ENCODE measurements at places on chromosomes 5 and 9.

- DNase-seq: no peak
Observed at GRCh38 chr5:172782169-172783039, 11.4 kb upstream of the DUSP1 start.

DNA sequence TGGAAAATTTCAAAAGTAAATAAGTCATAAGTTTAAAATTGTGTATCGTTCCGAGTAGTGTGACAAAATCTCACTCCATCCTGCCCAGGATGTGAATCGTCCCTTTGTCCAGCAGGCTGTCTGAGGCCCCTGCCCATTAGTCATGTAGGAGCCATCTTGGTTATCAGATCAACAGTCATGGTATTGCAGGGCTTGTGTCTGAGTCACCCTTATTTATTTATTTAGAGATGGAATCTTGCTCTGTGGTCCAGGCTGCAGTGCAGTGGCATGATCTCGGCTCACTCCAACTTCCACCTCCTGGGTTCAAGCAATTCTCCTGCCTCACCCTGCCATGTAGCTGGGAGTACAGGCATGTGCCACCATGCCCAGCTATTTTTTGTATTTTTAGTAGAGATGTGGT, 30.2 kb downstream of the ITGA2 start:
- peak; percentile 91 for DNase-seq

DNA sequence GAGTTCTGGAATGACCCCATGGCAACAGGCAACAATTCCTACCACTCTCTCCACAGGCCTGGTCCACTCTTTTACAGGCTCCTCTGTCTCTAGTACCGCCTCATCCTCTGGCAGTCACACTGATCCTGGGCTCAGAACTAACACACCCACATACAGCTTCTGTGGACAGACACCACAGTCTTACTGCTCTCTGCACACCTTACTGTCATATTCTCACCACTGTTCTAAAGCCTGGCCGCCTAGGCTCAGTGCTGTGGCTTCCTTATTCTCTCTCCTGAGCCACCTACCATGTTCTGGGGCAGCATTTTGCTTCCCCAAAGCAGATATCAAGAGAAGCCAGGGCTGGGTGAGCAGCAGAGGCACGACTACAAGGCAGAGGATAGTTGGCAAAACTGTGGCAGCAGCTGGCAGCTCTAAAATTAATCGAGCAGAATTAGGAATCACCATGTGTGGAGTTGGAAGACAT, 14.8 kb downstream of the REEP5 start:
- no peak for DNase-seq

DNA sequence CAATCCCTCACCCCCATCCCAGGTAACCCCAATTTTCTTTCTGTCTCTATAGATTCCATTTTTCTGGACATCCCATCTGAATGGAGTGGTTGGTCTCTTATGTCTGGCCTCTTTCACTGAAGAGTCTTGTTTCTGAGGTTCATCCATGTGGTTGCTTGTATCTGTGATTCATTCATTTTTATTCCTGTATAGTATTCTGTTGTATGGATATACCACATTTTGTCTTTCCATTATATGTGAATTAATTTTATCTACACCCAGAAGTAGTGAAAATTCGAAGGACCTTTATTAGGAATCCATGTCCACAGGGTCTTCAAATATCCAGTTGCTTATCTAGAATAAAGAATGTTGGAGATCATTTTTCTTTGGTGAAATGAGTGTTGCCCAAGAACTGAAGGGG, 207.6 kb upstream of the MSX2 start:
- no peak for DNase-seq

- DNase-seq: no peak
Observed at GRCh38 chr5:122300374-122300773, 11.7 kb upstream of the SNCAIP start.

DNA sequence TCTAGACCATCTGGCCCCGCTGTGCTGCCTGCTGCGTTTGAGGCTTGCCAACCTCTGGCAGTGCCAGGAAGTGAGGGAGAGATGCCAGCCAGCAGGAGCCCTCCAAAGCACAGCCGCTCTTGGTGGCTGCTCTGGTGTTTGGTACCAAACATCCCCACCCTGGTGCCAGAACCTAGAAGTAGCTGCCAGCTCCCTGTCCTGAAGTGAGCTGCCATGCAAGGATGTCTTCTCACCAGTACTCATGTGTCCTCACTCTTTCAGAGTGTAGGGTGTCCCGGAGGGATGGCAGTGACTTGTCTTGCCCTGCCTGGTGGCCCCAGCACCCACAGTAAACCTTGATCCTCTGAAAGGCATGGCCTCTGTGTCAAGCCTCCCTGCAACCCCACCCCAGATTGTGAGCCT, 43.4 kb downstream of the AMBP start:
- no peak for DNase-seq

DNA sequence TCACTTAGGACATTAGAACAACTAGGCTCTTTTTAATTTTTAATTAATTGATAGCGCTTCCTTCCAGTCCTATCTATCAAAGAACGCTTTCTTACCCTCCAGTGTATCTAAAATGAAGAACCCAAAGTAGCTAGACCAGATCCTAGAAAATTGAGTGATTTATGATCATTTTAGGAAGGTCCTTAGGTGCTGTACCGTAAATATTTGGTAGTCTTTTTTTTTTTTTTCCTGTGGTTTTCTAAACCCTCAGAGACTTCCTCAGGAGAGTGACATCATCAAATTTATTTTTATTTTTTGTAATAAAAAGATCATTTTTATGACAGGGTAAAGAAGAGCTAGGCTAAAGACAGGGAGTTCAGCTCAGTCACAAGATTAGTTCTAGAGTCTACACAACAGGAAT, 197.4 kb downstream of the WDR70 start:
- no peak for DNase-seq

- no peak for DNase-seq
Observed at GRCh38 chr5:89723907-89724306, 685.6 kb downstream of the CETN3 start.

DNA sequence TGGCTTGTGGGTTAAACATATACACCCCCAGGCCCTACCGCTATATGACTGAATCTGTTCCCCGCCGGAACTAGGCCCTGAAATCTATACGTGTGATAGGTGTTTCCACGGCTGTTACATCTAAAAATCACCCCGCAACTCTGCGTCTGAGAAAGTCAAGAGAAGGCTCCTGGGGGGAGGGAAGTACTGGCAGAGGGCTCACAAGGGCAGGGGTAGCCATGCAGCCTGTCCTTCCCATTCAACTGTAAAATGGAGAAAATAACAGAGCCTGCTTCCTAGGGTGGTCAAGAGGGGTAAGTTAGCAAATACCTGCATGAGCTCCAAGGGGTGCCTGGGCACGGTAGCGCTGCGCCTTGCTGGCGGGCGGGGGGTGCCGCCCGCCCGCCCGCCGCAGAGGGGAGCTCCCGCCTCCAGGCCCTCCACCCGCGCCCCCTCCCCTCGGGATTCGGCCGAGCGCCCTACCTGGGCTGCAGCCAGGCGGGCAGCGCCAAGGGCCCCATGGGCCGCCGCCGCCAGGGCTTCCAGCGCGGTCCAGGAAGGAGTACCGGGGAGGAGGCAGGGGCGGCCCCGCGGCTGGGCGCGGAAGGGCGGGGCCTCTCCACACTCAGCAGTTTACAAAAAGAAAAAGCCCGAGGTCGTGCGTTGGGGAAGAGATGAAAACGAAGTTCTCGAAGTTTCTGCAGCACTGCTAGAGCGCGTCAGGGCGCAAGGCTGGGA, at the start of gene HACD4:
TSS of gene HACD4 (minus strand) at position 550 of the 717 bp plus-strand sequence. CDS start at position 500, 50 bp downstream.
- peak; percentile 13 for DNase-seq

GRCh38 chr5:143019157-143019556, 249.0 kb downstream of the ARHGAP26 start:
- no peak for DNase-seq

DNA sequence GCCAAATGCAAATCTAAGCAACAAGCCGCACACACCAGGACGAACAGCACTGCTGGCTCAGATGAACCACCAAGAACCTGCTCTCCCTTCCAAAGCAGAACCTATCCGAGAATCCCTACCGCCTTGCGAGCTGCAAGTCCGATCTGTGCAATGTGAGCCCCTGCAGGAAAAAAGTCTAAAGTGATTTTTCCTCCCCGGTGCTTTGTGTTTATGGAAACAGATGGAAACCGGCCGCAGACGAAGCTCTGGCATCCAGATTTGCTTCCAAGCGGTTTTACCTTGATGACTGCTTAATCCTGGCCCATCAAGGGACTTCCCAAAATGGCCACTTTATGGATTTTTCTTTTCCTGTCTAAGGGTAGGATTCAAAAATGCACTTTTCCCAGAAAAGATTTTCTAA, 112.5 kb downstream of the VAV2 start:
- no peak for DNase-seq

- DNase-seq: no peak
Observed at GRCh38 chr5:139762615-139763170, 32.9 kb upstream of the PSD2 start.

DNA sequence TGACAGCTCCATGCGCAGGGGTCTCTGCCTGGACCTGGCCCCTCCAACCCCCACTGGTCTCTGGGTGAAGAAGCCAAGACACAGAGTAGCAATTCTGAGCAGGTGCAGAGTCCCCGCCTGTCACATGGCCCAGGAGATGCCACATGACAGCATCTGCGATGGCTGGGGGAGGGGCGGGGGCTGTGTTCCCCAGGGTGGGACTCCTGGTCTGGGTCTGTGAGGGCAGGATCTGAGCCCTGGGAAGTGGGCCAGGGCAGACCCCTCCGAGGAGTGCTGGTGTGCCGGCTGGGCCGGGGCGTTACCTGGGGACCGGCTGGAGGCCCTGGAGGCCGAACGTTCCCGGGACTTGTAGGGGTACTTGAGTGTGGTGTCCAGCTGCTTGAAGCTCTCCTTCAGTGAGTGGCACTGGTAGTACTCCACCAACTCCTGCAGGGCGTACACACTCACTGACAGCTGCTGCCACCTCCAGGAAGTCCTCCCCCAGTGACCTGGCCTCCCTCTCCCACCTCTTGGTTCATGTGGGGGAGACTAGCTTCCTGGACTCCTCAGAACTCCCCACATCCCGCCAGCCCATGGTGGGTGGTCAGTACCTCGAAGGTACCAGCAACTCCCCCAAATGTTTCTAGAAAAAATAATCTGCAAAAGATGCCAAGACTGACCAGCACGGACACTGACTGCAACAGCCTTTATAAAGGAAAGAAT, 32.1 kb upstream of the SARDH start:
- no peak for DNase-seq

DNA sequence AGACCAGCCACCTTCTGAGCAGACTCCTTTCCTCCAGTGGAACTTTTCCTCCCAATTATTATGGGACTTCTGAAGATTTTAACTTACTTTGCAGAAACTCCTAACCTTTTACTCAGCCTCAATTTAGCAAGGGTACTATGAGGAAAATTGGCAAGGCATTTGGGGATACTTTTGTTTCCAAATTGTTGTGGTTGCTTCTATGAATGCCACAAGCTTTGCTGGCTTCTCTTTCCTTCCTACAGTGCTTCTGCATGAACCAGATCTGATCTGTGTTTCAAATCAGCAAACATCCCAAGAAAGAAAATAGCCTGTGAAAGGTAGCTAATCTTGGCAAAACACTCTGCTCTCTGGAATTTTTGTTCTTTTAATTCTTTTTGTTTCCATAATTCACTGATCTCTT, 57.3 kb upstream of the TAF11L2 start:
- DNase-seq: no peak

GRCh38 chr5:72308853-72309191, 11.2 kb downstream of the MRPS27 start:
- DNase-seq: no peak

DNA sequence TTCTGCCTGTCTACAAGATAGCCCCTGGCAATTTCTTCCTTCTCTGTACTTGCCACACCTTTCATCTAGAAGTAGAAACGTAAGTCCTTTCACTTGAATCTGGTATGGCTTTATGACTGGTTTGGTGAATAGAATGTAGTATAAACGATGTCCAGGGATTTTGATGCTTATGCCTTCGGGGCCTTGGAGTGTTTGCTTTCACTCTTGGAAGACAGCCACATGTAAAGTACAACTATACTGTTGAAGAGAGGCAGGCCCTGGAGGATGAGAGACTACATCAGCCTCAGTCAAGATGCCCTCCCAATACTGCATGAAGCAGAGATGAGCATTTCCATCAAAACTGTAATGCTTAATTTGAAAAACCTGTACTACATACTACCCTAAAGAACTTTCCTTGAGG, 553.8 kb upstream of the C9orf72 start:
- no peak for DNase-seq

DNA sequence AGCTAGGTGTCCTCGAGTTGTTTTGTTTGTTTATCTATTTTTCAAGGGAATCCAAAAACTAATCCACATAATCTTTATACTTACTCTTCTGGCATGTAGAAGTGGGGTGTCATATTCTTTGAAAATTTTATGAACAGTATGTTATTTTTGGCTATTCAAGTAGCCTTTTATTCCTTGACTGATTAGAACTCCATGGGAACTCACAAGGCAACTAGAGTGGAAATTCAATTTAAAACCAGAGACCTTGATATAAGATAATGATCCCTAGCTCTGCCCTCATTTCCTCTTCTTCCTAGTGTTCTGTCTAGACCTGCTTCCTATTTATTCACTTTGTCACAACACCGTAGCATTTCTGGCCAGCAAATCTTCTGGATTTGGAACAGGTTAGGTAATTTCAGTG, 1123.7 kb upstream of the C9orf72 start:
- DNase-seq: no peak

DNA sequence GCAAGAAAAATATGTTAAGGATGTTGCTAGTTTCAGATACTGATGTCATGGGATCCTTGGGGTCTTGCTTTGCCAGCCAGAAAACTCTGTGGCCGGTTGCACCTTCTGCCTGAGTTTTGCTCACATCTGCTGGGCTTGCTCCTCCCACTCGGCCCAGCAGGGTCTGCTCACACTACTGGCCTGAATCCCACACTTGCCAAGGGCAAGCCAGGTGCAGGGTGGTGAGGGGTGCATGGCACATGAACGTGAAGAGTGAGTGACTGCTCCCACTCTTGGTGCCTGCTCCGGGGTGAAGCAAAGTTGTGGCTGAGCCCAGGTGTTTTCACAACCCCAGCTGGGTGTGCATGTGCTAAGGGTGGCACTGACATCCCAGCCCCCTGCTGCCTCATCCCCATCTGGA, 83.1 kb upstream of the STARD4 start:
- no peak for DNase-seq

DNA sequence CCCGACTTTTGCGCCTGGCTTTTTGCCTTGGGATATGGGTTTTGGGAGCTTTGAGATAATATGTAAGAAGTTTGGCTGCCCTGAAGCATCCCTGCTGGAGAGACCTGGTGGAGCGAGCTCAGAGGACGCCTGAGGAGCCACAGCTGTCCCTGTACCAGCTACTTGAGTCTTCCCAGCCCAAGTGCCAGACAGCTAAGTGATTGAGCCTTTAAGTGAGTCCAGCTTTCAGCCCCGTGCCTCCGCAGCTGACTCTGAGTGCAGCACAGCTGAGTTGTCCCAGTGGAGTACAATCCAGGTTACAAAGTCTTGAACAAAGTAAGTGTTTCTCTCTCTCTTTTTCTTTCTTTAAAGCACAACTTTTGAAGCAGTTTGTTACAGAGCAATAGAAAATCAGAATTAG, 203.8 kb upstream of the DAP start:
- DNase-seq: no peak

DNA sequence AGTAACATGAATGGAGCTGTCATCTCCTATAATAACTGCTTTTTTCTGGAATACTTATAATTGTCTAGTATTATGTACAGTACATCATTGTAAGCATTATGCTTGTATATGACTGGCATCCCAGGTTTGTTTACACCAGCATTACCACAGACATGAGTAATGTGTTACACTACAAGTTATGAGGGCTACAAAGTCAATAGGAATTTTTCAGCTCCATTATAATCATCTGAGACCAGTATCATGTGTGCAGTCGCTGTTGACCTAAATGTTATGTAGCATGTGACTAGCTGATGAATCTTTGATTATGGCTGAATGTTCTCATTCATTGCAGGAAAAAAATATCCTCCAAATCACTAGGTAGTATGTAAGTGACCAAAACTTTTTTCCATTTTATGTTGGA, 2.2 kb downstream of the ZCCHC9 start:
- DNase-seq: peak; percentile 65

- DNase-seq: peak; percentile 30
Observed at GRCh38 chr5:136006164-136006563, 22.6 kb upstream of the TGFBI start.

Measured in brain microvascular endothelial cell (primary cell).